ENCODE measurements at places on chromosomes 16 and 17. TPM values are rescaled to one million over a fixed set of nuclear protein-coding genes. Genes with fewer than 3 reads are reported as not detected.

ZNF205 gene
- total RNA-seq, result 19.0 TPM

MSLN gene
- total RNA-seq, result not detected

GRCh38 chr16:56318827-56319140 is 106.6 kb downstream of the AMFR start:
- DNase-seq, result no peak

DNA sequence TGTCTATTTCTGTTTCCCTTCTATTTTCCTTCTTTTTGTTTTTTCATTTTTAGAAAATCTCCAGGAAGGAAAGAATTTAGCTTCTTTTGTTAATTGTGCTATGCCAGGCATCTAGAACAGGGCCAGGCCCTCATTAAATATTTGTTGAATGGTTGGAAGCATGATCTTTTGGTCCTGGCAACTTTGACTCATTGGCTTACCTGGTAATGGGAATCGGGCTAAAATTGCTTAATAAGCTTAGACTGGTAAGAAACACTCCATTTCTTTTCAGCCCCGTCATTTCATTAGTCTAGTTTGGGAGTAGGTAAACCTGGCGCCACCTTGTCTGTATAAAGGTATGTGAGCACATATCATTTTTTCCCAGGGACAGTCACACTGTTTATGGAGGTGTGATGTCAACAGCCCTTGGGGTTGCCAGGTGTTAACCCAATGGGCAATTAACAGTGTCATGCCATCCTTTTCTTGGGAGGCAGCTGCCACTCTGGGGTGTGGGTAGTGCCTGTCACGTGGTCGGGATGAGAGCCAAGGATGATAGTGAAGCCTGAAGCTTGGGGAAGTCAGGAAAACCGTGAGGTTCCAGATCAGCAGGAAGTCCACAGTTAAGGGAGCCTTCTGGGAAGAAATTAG is 9.5 kb upstream of the NDEL1 start:
- DNase-seq, result no peak

DNA sequence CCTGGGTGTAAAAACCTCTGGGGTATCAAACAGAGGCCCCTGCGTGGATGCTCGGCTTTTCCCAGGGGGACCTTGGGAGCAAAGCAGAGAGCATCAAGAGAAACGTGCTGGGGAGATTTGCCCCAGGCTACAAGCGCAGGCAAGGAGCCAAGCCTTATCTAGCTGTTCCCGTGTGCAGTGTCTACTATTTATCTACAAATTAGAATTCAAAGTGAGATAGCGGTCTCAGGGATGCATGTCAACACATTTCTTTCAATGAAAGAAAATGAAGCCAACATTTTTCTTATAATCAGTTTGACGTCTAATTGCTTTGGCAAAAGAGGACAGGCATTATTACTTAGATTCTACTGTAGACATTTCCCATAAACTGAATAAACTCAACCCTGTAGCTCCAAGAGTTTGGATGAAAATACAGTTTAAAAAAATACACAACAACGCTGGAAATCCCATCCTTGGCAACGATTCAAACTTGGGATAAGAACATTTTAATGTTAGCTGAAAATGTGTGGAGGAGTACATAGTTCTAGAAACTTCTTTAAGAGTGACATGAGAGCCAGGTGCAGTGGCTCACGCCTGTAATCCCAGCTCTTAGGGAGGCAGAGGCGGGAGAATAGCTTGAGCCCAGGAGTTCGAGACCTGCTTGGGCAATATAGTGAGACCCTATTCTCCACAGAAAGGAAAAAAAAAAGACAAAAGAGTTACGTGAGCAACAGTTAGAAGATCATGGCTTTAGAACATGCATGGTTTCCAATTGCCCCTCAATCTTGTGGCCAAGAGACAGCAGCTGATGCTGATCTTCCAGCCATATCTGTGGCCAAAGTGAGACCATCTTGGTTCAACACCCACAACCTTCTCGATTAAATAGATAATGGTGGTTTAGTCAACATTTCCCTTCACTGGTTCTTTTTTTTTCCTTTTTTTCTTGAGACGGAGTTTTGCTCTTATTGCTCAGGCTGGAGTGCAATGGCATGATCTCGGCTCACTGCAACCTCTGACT is 7.2 kb downstream of the SPNS3 start:
- no peak for DNase-seq

GRCh38 chr17:14360856-14361255 is 60.0 kb downstream of the HS3ST3B1 start:
- DNase-seq, result no peak

- peak; percentile 30 for DNase-seq
Observed at GRCh38 chr17:79192503-79193351, 118.1 kb downstream of the ENGASE start.

TMEM114 gene
- 1.8 TPM for total RNA-seq

ZFPM1 gene
- total RNA-seq, result 5.6 TPM

DNA sequence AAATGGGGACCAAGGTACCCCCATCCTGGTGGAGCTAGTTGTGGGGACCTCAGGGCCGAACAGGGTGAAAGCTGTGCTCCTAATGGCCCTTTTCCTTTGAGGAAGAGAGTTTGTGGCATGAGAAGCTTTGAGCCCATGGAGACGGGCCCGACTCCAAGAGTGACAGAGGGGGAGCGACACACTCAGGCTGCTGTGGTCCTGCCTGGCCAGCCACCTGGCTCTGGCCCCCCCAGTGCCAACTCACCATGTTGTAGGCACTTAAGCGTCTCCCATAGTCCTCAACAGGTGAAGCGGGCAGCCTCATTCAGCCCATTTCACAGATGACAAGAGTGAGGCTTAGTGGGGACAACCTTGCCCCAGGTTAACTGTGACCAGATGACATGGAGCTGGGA is 1.6 kb downstream of the IL21R start:
- DNase-seq, result no peak

DNA sequence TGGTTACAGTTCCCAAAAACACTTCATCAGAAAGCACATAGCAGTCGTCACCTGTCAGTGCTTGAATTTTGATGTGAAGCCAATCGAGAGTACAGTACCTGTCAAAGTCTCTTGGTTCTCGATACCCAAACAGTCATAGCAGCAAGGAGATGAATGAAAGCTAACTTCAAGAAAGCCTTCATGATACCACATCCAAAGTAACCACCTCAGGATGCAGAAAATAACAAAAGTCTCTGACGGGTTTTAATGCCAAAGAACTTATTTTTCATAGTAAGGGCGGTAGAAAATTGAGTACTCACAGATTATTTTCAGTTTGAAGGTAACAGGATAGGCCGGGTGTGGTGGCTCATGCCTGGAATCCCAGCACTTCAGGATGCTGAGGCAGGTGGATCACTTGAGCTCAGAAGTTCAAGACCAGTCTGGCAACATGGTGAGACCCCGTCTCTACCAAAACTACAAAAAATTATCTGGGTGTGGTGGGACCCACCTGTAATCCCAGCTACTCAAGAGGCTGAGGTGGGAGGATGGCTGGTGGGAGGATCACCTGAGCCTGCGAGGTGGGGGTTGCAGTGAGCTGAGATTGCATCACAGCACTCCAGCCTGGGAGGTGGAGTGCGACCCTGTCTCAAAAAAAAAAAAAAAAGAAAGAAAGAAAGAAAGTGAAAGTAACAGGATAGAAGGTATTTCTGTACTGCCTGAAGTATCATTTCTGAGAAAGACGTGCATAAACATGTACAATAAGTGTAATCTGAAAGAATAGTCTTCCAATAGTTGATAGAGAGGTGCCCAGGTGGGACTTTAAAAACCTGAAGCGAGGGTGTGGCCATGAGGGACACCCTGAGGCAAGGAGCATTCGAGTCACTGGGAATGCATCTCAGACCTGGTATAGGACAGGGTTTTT is 15.4 kb downstream of the MFSD11 start:
- no peak for DNase-seq
